ENCODE measurements at places on chromosomes 6 and 20.
A peak's percentile ranks its signal among the peaks of the same experiment; 100 is the strongest.

DNA sequence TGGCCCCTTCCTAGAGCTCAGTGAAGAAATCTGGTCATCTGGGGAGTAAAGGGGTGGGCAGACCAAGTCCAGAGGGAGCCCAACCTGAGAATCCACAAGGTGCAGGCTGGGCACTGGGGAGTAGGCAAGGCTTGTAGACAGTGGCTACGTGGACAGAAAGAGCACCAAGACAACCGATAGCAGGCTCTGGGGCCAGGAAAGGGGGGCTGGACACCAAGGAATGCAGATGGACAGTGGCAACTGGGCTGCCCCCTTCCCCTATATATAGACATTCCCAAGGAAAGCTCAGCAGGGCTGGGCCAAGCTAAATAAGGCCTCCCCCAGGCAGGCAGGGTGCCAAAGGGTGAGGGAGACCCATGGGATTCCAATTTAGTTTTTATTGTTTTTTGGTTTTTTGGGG lies 1.5 kb upstream of the TNNC2 start:
- no peak for DNase-seq

DNA sequence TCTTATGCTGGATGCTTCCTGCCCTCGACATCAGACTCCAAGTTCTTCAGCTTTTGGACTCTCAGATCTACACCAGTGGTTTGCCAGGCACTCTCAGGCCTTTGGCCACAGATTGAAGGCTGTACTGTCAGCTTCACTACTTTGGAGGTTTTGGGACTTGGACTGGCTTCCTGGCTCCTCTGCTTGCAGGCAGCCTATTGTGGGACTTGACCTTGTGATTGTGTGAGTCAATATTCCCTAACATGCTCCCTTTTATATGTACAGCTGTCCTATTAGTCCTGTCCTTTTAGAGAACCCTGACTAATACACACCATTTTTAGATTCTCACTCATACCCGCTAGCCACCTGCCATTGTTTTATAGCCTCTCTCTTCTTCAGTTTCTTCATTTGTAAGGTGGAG lies 382.1 kb upstream of the TSHZ2 start:
- no peak for DNase-seq

DNA sequence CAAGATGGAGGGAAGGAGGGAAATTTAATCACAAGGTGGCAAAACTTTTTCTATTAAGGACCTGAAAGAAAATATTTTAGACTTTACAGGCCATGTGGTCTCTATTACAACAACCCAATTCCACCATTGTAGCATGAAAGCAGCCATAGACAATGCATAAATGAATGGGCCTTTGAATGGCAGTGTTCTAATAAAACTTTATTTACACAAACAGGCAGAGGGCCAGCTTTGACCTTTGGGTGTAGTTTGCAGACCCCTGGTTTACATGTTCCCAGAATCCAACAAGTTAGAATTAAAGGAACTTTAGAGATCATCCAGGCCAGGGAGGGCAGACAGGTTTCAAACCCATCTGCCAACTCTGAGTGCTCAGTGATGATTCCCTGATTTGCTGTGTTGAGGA lies 95.2 kb downstream of the BANF2 start:
- DNase-seq, result no peak

DNA sequence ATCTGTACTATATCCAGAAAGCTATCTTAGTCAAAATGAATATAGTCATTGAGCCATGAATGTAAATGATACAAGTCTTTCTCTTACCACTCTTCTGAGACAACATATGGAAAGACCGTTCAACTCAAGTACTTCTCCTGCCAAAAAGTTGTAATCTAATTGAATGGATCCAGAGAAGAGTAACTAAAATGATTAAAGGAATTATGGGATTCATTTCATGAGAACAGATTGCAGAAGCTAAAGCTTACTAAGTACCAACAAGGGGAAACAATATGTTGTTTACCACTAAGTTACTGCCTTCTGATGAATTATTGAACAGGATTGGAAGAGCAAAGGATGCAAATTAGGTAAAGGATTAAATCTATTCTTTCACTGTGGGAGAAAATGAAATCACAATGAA lies 2.0 kb upstream of the LGSN start:
- DNase-seq, result no peak

DNA sequence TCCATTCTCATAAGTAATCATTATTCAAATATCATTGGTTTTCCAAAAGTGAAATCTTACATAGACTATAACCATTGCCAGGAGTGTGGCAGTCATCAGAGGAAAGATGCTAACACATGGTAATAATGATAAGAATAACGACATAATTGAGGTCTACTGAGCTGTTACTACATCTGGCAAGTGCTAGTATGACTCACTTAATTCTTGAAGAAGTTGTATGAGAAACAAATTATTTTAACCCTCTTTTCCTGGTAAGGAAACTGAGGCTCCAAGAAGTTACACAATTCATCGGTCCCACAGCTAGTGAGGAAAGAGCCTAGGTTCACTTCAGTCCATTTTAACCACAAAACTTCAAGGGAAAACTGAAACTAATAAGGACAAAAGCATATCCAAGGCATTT lies 335.6 kb upstream of the BTBD3 start:
- DNase-seq, result peak; percentile 17
